ENCODE measurements at places on chromosomes 5 and 9. TPM values are rescaled to one million over a fixed set of nuclear protein-coding genes. Genes with fewer than 3 reads are reported as not detected.

The SPATA31C1 gene
- not detected for total RNA-seq

The ASTN2 gene
- total RNA-seq: 6.4 TPM

The SLCO6A1 gene
- not detected for total RNA-seq

The PCDHB12 gene
- 1.0 TPM for total RNA-seq

The CTNND2 gene
- total RNA-seq: 1.7 TPM

The LCN15 gene
- not detected for total RNA-seq

The CNTNAP3B gene
- 11.2 TPM for total RNA-seq

The FAXDC2 gene
- total RNA-seq: 24.1 TPM

The SV2C gene
- not detected for total RNA-seq

The IFNK gene
- total RNA-seq: not detected

The PCDHGA1 gene
- 2.7 TPM for total RNA-seq

DNA sequence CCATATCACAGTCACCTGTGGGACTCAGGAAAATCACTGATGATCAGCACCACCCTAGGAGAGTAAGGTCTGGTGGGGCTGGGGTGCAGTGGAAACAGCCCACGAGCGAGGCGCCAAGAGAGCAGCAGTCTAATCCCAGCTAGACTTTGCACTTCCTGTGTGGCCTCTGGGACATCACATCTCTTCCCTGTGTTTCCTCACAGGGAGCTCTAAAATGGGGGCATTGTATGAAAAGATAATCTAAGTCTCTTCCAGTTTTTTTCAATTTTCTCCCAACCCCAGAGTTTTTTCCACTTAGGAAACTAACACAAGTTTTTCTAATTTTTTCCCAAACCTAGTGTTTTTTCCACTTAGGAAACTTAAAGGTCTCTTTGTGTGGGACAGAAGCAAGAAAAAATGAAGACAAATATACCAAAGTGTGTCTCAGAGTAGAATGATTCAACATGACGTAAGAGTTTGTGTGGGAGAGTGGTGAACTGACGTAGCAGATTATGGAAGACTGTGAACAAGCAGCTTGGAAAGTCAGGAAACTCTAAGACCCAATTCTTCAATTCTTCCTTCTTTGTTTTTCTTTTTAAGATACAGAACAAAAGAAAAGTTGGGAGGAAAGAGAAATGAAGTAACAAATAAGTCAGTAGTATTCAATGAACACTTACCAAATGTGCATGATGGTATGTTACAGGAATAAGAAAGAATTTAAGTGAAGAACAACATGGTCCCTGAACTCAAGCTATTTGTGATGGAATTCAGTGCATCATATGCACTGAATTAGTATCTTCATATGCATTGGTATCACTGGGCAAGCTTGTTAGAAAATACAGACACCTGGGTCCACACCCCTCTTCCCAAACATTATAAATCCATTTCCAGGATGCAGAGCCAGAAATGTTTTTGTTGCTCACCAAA lies 51.3 kb downstream of the LHFPL2 start:
- DNase-seq: no peak

- DNase-seq: no peak
Measured at GRCh38 chr9:12884736-12885395, 110.0 kb downstream of the LURAP1L start.

DNA sequence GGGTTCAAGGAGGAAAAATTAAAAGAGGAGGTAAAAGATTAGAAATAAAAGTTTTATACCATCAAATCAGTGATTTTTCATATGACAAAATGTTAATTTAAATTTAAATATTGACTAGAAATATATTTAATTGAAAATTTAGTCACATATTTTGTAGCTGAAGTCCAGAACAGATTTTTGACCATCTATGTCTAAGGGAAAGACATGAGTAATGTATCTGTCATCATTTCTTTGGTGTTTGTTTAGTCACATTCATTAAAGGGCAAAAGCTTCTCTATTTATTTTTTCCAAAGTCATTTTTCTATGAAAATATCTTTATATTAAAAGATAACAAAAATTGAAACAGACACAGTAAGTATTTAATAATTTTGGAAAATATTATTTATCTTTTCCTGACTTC lies 252.0 kb upstream of the ISL1 start:
- DNase-seq: no peak

- no peak for DNase-seq
Measured at GRCh38 chr5:109224276-109224882, 185.4 kb downstream of the PJA2 start.

DNA sequence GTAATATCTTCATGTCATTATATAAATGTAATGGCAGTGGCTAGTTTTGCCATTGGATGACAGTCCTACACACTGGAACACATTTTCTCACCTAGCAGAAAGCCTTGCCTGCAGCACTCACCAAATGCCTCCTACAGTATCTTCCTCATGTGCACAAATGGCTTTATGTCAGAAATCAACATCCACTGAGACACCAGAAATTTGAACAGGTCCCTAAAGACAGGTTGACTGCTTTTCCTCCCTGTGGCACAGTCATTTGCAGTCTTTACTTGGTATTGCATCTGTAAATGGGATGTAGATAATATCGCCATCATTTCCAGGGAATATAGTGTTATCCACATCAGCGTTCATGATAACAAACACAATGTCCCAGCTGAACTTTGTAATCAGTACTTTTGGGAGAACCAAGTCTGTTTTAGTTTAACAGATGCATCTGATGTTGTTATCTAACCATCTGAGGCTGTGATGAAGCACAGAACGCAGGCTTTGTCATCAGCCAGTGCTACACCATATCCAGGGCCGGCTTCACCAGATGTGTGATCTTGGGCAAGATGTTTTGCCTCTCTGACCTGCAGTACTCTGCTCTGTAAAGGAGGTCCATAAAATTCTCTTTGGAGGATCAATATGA lies 83.9 kb upstream of the TAS2R1 start:
- no peak for DNase-seq

DNA sequence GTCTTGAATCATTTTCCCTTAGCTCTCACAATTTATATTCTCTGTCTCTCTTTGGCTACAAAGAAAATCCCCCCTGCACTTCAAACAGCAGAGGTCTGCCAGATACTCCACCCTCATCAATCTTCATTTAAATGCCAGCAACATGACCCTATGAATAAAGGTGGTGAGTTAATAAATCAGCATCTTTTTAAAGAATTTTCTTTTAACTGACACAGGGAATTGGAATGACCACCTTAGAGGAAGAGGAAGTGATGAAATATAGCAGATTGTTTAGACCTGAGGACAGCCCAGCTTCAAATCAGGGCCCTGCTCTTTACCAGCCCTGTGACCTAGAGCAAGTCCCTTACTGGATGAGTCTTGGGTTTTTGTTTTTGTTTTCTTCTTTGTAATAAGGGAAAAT lies 223.1 kb upstream of the PAPPA start:
- no peak for DNase-seq

GRCh38 chr5:150978590-150978989 lies 41.8 kb upstream of the GPX3 start:
- DNase-seq: no peak

- no peak for DNase-seq
Measured at GRCh38 chr5:104400941-104401340, 838.4 kb upstream of the NUDT12 start.

- DNase-seq: no peak
Measured at GRCh38 chr5:147307170-147307569, 72.3 kb downstream of the STK32A start.

GRCh38 chr9:127741831-127742434 lies 6.8 kb upstream of the TOR2A start:
- peak; percentile 85 for DNase-seq

DNA sequence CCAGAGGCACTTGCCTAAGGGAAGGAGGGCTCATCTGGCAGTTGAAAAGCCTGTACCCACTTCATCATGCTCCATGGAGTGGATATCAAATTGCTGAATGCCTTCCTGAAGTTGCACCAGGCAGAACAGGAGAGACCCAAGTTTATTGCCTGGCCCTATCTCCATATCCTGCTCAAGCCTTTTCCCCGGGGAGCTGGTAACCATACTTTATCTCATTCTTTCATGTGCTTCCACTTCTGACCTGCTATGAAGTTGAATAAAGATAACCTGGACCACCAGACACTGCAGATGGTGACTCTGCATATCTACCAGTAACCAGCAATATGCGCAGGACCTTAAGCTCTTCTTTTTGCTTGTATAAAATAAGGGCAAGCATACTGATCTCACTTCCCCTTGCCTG lies 1397.5 kb upstream of the CDH6 start:
- DNase-seq: no peak

DNA sequence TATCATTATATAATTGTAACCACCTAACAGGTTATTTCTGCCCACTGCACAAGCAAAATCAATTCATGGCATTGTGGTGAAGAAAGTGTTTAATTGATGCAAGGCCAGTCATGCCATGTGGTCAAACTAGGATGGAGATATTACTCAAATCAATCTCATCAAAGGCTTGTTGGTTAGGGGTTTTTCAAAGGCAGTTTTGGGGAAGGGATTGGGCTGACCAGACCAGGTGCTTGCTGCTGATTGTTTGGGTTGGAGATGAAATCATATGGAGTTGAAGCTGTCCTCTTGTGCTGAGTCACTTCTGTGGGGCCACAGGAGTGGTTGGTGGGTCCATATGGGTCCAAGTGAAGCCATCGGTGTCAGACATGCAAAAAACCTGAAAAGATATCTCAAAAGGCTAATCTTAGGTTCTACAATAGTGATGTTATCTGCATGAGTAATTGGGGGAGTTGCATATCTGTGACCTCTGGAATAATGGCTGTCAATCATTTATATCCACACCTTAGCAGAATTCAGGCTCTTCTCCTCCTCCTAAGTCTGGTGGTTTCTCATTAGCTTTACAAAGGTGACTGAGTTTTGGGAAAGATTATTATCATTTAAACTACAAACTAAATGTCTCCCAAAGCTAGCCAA lies 44.9 kb downstream of the HMGCS1 start:
- DNase-seq: no peak

- no peak for DNase-seq
Measured at GRCh38 chr9:133786907-133787753, 49.0 kb upstream of the SARDH start.

DNA sequence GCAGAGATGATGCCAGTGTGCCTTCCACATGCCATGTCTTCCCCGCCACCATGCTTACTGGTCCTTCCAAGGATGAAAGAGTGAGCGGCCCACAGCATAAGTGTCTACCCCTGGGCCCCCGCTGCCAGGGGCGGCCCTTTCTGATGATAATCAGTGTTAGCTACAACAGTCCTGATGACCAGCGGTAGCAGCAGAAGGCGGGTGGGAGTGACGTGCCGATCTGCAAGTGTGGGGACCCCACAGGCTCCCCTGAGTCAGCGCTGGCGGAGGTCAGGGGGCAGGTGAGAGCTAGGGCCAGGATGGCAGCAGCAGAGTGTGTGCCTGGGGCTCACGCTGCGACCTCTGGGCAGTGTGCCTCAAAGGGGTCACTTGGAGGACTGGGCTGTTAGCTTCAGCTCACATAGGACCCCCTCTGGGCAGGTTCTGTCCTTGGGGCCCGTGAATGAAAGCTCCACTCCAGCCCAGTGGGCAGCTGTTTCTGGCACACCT lies 80.4 kb downstream of the HMCN2 start:
- no peak for DNase-seq

GRCh38 chr5:134263801-134264200 lies 37.9 kb upstream of the PPP2CA start:
- DNase-seq: no peak

DNA sequence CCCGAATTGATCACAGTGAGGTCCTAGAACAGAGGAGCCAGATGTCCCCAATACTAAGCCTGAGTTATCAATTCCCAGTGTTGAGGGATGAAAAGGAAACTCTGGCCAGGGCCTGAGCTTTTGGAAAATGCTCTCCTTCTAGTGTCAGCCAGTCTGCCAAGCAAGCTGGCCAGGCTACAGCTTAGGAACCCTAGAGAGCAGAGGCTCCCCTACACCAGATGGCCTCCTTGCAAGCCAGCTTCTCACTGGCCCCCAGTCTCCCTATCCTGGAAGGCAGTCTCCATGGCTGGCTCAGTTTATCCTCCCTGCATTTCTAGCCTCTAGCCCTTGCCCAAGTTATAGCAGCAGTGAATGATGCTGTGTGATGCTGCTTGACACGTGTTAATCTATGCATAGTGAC lies 204.7 kb upstream of the WWC1 start:
- DNase-seq: no peak

DNA sequence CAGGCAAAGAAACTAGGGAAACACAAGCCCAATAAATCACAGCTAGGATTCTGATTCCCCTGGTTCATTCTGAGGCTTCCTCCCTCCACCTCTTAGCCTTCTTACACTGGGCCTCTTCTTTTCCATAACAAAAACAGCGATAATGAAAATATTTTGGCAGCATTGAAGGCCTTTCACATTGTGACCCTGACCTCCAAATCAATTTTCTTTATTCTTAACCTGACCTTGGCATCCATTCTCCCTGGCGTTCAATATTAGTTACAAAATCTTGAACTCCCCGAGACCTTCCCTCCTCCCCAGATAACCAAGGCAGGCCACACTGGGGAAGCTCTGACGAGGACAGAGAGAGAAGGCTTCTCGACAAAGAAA lies 399.9 kb downstream of the ZSWIM6 start:
- DNase-seq: no peak

DNA sequence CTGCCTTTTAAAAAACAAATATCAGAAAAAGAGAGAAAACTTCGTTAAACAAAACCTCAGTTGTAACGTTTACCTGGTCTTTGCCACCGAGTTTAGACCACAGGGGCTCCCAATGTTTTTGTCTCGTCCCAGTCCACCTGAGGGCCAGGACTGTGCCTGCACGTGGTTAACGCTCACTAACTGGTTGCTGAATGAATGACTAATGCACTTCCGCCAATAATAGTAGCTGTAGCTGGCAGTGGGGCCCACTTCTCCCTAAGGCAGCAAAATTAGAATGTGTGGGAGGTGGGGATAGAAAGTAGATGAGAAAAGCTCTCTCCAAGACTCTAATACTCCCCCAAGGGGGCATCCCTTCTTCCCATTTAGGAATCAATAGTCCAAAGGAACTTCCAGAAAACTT lies 29.1 kb upstream of the MED27 start:
- DNase-seq: no peak

- DNase-seq: no peak
Measured at GRCh38 chr5:7714119-7714518, 136.8 kb downstream of the CFAP90 start.

- no peak for DNase-seq
Measured at GRCh38 chr5:118174671-118175070, 813.7 kb downstream of the DTWD2 start.

Measured in Right ventricle myocardium superior (tissue), 1 donor.